ENCODE measurements at places on chromosomes 3 and 15.

DNA sequence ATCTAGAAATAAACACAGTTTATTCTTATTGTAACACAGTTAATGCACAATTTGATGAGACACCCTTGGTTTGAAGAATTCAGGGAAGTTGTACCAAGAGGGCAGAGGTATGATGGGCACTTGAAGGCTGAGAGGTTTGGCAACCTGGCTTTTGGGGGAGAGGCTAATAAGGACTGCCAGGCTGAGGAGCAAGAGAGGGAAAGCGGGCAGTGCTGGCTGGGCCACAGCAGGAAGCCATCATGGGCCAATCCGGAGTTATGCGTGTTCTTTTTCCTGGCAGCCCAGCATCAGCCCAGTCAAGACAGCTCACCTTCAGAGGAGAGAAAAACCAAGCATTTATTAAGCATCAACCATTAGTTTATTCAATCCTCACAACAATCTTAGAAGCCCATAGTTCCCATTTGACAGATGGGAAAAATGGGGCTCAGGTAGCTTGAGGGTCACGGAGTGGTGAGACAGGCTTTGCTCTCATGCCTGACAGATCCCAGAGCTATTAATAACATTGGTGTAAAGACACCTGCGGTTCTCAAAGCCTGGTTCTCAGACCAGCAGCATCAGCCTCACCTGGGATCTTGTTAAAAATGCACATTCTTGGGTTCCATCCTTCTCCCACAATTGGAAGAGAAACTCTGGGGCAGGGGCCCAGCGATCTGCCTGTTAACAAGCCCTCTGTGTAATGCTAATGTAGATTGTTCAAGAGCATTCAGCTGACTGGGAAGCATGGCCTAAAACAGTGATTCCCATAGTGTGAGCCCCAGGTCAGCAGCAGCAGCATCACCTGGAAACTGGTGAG is 183.7 kb downstream of the NTRK3 start:
- DNase-seq = no peak

DNA sequence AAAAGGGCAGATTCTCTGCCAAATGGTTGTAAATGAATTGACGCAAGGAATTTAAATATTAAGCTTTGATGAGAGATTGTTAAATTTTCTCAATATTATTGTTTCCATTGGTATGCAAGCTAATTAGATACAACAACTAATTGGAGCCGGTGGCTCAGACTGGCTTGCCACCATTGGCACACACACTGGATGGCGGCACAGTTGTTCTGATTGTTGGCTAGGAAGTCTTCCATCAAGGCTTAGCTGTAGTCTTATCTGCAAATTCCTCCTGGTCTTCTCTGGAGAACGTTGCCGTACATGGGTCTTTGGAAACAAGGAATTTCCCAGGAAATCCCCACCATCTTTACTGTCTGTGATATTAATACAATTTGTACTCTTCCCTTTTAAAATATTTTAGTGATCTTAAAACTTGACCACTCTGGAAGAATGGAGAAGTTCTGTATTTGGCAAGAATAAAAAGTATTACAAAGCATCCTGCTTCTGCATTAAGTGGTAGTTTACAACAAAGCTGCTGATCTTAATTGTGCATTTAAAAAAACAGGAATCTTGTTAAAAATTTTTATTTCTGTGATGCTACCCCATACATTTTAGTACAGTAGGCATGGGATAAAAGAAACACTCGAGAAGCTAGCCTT is 126.5 kb downstream of the UBE2E2 start:
- DNase-seq = no peak

DNA sequence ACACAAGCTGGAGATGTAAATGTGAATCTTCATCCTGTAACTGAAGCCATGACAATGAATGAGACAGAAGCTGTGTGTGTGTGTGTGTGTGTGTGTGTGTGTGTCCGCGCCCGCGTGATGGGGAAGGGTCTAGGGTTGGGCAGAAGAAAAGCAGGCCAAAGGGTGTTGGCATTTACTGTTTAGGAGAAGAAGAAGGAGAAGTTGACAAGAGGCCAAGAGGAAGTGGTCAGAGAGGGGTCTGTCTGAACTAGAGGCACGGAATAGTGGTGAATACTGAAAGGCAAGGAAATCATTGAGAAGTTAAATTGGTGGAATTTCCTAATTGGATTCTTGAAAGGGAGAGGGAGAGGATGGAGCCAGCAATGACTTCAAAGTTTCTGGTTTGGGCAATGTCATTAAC is 5.6 kb upstream of the NCEH1 start:
- no peak for DNase-seq

DNA sequence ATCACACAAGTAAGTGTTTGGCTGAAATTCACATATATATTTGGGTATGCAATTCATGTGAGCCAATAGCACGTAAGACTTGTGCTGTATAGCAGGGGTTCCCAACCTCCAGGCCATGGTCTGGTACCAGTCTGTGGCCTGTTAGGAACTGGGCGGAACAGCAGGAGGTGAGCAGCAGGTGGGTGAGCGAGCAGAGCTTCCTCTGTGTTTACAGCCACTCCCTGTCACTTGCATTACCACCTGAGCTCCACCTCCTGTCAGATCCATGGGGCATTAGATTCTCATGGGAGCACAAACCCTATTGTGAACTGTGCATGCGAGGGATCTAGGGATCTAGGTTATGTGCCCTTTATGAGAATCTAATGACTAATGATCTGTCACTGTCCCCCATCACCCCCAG is 59.7 kb downstream of the MAP3K13 start:
- DNase-seq = no peak

GRCh38 chr15:92365084-92365483 is 28.6 kb upstream of the ST8SIA2 start:
- DNase-seq = no peak

- DNase-seq = no peak
These were observed 78.0 kb downstream of the SUCLG2 start for GRCh38 chr3:67576441-67576840.

DNA sequence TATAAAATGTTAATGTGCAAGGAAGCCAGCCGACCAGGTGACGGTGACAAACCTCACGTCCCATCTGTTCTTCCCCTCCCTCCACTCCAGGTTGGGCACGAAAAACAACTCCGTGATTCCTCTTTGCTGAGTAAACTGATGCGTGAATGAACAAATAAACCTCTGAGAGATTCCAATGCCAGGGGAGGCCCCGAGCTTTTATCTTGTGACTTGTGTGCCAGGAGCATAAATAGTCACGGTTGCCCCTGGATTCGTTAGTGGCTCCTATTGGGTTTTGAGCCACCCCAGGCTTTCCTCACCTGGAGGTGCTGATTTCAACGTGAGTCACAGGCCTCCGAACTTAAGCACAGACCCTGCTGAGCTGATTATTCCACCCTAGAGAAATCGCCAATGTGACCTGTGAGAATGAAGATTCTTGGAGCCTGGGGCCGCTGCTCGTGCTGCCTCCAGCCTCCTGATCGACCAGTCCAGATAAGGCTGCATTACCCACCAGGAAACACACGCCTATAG is 119.2 kb downstream of the SHQ1 start:
- no peak for DNase-seq

GRCh38 chr3:116112696-116113095 is 332.6 kb downstream of the LSAMP start:
- no peak for DNase-seq

DNA sequence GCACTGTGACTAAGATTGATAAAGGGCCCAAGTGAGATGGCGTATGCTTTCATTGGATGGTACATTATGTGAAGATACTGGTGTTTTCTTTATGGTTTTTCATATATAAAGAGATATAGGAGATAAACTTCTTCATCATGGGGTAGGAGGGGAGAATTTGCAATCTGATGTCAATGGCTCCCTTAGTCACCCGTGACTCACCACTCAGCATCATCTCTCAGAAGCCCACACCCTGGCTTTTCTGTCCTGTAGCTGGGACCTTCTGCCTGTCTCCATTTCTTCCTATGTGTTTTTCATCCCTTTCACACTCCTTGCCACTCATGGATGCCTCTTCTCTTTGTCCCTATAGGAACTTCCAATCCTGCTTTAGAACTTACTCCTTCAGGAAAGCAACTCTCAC is 114.3 kb upstream of the SEMA6D start:
- no peak for DNase-seq

DNA sequence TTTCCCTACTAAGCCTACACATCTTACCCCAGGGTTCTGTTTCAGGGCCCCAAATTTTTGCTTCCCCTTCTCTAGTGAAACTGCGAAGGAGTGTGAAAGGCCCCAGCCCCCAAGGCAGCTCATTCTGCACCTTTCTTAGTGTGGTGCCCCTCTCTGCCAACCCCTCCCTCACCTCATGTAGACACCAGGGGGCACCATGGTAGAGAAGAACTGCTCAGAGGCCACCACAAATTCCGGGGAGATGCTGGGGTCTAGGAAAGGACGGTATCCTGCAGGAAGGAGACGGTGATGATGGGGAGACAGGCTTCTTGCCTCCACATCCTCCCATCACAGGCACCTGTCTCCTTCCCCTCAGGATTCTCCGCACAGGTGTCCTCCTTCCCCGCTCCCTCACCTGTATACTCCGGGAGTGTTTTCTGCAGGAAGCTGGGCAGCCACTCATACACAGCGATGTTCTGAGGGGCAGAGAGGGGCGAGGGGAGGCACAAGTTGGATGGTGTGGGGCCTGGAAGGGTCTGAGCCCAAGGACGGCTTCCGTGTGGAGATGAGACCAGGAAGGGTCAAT is 3.6 kb downstream of the DUOX2 start:
- DNase-seq = no peak

DNA sequence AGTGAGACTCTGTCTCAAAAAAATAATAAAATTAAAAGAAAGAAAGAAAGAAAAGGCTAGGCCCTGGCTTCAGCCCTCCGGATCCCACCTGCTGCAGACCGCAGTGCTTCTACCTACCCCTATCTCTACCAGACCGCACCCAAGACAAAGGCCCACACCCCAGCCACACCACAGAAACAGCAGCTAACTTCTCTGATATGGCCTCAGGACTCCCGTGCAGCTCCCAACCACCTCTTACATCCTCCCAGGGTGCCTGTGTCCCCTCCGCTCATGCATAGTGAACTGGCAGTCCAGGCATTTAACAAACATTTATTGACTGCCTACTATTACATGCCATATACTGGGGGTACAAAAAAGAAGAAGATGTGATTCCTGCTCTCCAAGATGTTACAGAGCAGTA is 6.9 kb upstream of the HTR3C start:
- DNase-seq = no peak

DNA sequence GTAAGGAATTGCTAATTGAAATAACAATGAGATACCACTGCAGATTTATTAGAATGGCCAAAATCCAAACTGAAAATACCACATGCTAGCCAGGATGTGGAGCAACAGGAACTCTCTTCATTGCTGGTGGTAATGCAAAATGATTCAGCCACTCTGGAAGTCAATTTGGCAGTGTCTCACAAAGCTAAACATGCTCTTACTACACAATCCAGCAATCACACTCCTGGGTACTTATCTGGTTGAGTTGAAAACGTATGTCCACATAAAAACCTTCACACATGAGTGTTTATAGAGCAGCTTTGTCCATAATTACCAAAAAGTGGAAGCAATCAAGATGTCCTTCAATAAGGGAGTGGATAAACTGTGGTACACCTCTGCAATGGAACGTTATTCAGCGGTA is 113.3 kb downstream of the SMAD6 start:
- peak; percentile 93 for DNase-seq

DNA sequence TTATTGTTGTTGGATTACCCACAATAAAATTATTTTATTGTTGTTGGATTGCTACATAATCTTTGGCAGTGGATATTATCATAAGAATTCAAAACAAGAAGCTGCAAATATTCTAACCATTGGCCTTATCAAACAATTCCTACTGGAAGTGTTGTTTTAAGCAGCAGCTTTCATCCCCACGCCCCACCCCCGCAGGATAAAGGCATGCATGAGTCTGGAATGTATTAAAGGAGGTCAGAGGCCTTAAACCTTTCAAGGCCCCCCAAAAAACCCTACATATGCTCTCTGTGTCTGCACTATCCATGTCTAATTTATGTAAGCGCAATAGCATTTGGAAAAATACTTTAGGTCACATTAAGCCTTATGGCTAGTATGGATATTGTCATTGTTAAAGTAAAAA is 23.1 kb downstream of the P3H2 start:
- peak; percentile 45 for DNase-seq

DNA sequence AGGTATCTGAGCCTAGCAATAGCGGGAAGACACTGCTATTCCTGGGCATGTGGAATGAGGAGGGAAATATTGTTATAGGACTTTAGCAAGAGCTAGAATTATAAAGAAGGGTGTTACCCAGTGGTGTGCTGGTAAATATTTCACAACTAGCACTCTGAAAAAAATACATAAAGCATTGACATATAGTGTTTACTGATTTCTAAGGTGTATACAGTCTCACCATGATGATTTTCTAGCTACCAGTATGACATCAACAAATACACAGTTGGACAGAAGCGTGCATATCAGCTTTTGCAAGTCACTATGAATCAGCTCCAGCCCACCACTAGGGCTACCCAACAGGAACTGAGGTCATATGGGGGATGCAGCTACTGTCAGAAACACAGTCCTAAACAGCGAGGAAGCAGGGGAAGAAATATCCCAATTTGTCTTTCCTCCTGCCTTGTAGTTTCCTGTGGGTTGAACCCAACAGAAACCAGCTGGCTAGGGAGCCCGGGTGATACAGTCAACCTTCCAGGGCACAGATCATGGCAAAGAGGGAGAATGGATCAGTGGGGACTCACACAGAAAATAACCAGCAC is 39.6 kb downstream of the HGD start:
- peak; percentile 58 for DNase-seq

GRCh38 chr3:124770336-124771082 is 40.3 kb downstream of the UMPS start:
- DNase-seq = no peak

GRCh38 chr3:45938864-45939263 is 4.4 kb upstream of the CXCR6 start:
- peak; percentile 44 for DNase-seq

Measured in NCI-H226 (cell line).